ENCODE measurements at places on chromosomes 11 and 22.
A peak's percentile ranks its signal among the peaks of the same experiment; 100 is the strongest.

DNA sequence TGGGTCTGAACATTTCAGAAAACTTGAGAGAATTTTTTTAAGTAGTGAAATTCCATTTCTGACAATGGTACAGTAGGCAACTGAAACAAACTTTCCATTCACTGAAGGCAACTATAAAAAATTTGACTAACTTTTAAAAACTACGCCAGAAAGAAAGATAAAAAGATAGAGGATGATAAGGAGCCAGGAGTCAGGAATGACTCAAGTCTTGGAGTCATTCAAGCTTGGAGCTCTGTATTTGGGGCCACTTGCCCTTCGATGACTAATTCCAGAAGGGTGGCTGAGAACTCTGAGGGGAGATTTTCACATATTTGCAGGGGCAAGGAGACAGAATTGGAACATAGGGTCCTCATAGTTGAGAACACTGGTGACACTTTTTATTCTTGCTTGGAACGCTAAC lies 1083.2 kb upstream of the CNTN5 start:
- DNase-seq: no peak

DNA sequence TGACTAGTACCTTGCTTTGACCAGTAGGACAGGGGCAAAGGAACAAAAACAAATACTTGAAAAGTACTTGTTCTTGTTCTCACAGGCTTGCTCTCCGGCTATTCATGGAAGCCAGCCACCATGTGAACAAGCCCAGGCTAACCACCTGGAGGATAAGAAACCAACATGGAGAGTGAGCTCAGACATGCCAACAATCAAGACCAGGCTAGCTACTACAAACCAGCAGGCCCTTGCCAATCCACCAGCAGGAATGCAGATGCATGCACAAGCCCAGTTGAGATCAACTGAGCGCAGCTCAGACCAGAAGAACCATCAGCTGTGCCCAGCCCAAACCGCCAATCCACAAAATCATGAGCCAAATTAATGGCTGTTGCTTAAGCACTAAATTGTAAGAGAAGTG lies 180.1 kb upstream of the ISX start:
- no peak for DNase-seq

DNA sequence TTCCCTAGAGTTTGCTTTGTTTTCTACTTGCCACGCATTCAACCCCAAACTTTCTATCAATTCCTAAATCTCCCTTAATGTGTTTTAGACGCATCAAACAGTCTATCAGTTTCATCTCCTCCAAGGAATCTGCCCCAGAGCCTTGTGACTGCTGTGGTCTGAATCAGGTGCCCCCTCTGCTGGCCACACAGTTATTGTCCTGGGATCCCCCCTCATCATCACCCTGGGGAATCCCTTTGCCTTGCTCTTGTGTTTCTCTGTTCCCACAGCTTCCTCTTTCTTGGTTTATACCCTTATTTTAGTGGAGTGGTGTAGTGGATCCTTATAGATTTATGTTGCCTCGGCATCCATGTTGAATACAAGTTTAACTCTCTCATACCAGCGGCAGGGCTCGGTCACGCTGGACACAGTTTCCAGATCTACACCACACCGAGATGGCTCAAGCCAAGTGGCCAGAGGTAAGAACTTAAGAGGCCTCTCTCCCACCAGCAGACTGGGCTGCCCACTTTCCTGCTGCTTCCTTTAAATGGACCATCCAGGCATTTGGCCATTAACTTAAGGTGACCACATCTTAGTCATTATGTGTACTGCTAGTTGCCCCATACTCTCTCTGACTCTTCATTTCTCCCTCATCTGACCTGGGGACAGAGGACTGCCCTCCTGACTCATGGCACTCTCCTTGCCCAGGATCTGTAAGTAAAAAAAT lies 8.2 kb downstream of the UPB1 start:
- DNase-seq: peak; percentile 30

DNA sequence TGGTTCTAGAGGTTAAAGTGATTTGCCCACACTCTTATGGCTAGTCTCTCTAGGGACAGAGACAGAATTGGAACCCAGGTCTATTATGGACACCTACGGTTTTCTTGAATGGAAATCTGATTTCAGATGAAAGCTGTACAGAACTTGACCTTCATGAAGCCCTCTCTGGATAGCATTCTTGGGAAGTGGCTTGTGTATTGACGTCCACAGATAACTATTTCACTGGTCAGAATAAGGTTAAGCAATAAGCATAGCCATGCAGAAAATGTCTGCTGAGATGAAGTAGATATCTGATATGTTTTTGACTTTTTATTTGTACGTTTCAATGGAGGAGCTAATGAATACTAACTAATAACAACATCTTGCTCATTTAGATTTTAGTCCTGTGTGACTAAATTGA lies 1.1 kb downstream of the TLCD5 start:
- no peak for DNase-seq

- DNase-seq: no peak
These were observed 2.3 kb upstream of the MCAM start for GRCh38 chr11:119319136-119319699.

GRCh38 chr11:236774-237767 lies at the start of gene PSMD13:
TSS of gene PSMD13 (plus strand) at chr11:236976. CDS start at chr11:237050, 74 bp downstream.
- DNase-seq: peak; percentile 85

- no peak for DNase-seq
These were observed 62.1 kb downstream of the TRAF6 start for GRCh38 chr11:36447947-36448346.

DNA sequence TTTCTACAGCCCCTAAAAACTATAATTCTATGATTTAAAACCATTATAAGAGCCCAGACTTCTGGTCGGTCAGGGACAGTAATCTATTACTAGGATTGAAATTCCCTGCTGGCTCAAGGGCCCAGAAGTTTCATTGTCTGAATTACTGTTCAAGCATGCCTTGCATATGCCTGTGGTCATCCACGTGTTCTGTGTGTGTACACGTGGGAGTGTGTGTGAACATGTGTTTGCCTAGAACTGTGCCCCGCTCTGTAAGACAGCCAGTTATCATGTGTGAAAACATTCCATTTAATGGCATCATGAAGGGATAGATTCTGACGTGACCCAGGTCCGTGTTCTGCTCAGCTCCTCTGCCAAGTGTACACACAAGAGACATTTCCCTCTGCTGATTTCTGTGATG lies 189.3 kb upstream of the NECTIN1 start:
- DNase-seq: no peak

- no peak for DNase-seq
These were observed 168.0 kb downstream of the INSC start for GRCh38 chr11:15282754-15283153.

DNA sequence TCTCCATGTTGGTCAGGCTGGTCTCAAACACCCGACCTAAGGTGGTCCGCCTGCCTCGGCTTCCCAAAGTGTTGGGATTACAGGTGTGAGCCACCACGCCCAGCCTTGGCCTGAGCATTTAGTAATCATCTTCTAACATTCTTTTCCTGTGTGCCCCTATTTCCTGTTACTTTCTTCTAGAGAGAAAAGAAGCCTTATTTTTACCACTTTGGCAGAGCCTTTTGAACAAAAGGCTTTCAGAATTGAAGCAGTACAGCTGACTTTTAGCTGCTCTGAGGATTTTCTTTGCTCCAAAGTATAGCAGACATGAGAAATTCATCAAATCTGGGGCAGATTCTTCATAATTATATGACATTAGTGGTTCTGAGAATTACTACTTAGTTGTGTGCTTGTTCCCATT lies 13.4 kb downstream of the MORC2 start:
- DNase-seq: no peak

DNA sequence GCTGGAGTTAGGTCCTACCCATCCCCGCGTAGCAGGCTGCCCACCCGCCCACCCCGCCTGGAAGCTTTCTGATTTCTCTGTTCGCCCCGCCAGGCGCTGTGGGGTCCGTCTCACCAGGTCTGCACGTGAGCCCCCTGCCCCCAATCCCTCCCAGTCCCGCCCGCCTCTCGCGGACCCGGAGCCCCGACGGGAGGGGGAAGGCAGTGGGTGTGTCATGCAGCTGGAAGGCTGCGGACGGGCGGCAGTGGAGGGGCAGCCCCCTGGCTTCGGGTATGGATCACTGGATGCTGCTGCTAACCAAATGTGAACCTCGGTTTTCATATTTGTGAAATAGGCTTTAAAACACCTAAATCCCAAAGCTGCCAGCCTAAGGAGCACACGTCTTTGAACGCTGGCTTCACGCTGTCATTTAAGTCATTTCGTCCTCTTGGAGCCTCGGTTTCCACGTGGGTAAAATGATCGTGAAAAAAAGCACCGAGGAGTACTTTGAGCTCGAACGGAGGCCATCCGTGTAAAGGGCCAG lies 568 bp upstream of the BIK start:
- no peak for DNase-seq

GRCh38 chr11:45649544-45650165 lies 15.8 kb downstream of the CHST1 start:
- no peak for DNase-seq

DNA sequence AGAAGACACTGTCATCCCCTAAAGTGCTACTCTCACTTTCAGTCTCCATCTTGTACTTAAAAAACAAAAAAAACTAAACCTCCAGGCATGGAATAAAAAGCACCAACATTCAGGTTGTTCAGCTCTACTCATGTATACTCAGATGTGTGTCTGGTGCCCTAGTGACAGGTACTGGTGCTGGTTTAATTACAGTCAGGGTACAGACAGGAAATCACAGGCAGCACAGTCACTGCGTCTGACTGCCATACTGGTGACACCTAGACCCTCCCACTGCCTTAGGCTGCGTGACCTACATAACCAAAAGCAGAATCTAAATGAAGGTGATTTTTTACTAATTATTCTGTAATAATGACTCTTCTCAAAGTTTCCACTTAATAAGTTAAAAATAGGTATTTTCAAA lies at the start of gene ARHGAP32:
ARHGAP32 (minus strand) TSS at position 176 of the 400 bp plus-strand sequence; CDS start at position 49, 127 bp downstream.
- DNase-seq: no peak

GRCh38 chr11:34600339-34601084 lies 20.4 kb upstream of the EHF start:
- DNase-seq: no peak

- no peak for DNase-seq
These were observed 7.7 kb downstream of the LIPT2 start for GRCh38 chr11:74485868-74486267.

GRCh38 chr11:115162919-115163318 lies 341.3 kb downstream of the CADM1 start:
- no peak for DNase-seq

GRCh38 chr11:123195188-123196059 lies at the start of gene CLMP:
TSS of gene CLMP (minus strand) at chr11:123195248. CDS start at chr11:123194940, 308 bp downstream.
- DNase-seq: no peak

- DNase-seq: no peak
These were observed 194.0 kb downstream of the LARGE1 start for GRCh38 chr22:33726294-33726734.

GRCh38 chr11:133526790-133527189 lies 5.5 kb downstream of the OPCML start:
- no peak for DNase-seq

DNA sequence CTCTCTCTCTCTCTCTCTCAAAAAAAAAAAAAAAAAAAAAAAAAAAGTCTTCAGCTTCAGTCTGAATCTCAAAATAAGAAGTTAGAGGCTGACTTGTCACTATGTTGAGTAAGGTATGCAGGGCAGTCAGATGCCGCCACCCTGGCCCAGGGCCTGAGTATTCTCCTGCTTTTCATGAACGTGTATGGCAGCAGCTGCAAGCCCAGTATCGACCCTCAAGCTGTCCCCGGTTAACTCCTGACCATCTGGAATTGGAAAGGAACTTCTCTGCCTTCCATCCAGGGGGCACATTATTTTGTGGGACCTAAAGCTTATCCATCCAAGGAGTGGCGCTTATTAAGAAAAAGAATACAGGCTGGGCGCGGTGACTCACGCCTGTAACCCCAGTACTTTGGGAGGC lies 11.4 kb downstream of the MRGPRD start:
- no peak for DNase-seq

Measured in stimulated activated CD4-positive, alpha-beta T cell treated with anti-CD3 and anti-CD28 coated beads, TNF-alpha, amount 100 ng/mL, for 48 hours (primary cell).